ENCODE measurements at places on chromosomes 12 and 14.

GRCh38 chr12:33587784-33588712 lies 148.4 kb upstream of the SYT10 start:
- DNase-seq: no peak

DNA sequence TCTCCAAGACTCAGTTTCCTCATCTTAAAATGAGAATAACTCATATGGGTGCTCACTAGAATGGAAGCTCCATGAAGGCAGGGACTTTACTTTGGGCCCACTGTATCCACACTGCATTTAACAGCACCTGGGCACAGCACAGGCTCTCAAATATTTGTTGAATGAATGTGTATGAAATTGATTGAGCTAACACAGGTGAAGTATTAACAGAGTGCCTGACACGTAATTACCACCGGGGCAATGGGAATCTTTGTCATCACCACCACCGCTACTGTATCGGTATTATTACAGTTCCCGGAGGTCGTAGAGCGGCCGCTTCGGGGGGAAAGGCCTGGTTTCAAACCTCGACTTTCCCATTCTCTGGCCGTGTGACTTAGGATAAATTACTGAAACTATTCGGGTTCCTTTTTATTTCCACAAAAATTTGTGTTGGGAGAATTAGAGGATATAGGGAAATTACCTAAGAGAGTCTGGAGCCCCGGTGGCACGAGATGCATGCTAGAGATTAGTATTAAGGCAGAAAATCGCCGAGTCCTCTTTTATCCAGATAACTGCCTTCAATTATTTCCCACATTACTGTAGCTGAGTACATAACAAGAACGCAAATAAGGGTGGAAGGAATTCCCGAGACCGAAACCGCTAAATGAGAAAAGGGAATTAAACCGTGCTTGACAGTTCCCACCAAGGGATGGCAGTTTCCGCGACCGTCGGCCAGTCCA lies 1.0 kb upstream of the RIC8B start:
- DNase-seq: no peak

GRCh38 chr14:77281852-77282410 lies 10.9 kb upstream of the NGB start:
- no peak for DNase-seq

- no peak for DNase-seq
Observed at GRCh38 chr12:58765653-58766512, 154.4 kb downstream of the LRIG3 start.

- DNase-seq: no peak
Observed at GRCh38 chr14:34015383-34015782, 64.5 kb upstream of the EGLN3 start.

Data from AG09309 (cell line).